ENCODE measurements at places on chromosomes 1 and 21.
A peak's percentile ranks its signal among the peaks of the same experiment; 100 is the strongest.

DNA sequence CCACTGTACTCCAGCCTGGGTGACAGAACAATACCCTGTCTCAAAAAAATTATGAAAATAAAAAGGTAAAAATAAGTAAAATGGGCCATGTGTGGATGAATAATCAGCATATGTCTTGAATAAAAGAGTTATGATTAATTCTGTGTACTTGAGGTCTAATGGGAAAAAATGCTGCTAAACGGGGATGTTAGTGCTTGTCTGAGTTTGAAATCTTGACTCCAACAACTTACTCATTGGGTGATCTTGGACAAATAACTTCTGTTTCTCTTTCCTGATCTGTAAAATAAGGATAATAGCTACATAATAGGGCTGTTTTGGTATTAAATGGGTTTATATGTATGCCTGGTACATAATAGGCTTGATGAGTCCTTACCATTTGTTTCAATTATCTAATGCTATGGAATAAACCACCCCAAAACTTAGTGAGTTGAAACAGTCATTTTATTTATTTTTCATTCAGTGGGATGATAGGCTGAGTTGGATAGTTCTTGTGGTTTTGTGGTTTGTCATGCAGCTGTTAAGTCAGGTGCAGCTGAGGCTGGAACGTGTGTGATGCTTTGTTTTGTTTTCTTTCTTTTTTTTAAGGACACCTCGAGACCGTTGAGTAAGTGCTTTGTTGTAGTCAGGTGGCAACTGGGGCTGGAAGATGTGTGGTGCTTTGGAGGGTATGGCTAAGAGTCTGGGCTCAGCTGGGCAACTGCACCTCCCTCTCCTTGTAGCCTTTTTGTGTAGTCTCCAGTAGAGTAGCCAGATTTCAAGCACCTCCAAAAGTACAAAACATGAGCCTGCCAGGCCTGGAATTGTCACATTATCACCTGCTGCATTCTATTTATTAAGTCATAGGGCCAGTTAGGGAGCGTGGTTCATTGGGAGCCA, 4.9 kb downstream of the MDM4 start:
- peak; percentile 82 for DNase-seq

GRCh38 chr21:37874904-37875780, 41.1 kb downstream of the KCNJ6 start:
- DNase-seq = no peak

DNA sequence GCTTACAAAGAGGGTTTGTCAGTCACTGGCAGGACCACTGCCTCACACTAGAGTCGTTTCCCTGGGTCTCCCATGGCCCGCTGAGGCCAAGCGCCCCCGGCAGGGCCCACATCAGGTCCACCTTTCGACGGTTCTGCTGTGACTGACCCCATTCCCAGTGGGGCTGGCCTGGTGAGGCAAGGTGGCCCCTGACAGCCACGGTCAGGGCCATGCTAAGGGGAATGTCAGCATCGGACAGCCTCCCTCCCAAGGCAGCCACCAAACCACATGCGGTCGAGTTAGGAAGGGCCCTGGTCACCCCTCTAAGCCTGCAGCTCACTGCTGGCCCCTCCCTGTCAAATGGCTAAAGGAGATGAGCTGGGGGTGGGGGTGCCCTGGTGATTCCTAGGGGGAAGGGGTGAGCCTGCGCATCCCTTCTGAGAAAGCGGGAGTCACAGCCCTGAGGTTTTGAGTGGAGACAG, 2.9 kb upstream of the KIF17 start:
- peak; percentile 9 for DNase-seq

GRCh38 chr1:64050601-64051000, 152.8 kb upstream of the UBE2U start:
- no peak for DNase-seq

DNA sequence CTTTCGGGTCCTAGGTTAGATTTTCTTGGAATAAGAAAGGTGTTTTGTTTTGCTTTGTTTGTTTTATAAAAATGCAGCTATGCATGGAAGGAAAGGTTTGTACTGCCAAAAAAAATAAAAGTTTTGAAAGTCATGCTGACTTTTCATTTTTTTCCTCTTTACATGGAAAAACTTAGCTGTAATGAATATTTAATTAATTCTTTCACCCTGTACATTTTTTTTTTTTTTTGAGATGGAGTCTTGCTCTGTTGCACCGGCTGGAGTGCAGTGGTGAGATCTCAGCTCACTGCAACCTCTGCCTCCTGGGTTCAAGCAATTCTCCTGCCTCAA, 48.7 kb downstream of the NENF start:
- no peak for DNase-seq

DNA sequence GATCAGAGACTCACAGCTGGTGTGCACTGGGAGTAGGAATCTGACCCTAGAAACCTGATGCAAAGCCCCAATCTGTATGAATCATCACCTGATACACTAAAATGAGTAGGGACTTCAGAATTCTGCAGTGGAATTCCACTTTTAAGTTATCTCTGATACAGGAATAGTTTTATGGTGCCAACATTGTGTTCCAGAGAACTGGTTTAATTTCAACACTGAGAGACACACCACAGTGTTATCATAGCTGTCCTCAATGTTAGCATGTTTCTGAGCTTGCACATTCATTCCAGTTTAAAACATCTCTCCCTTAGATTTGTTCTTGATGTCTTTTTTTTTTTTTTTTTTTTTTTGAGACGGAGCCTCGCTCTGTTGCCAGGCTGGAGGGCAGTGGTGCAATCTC, 7.1 kb downstream of the UTS2 start:
- no peak for DNase-seq

GRCh38 chr1:27583479-27583878, 20.5 kb downstream of the AHDC1 start:
- DNase-seq = no peak

- DNase-seq = no peak
These were observed 127.8 kb downstream of the TBX19 start for GRCh38 chr1:168408539-168408865.

- DNase-seq = no peak
These were observed 92.8 kb downstream of the NGF start for GRCh38 chr1:115245227-115245626.
